ENCODE measurements at places on chromosomes 1 and 21.

DNA sequence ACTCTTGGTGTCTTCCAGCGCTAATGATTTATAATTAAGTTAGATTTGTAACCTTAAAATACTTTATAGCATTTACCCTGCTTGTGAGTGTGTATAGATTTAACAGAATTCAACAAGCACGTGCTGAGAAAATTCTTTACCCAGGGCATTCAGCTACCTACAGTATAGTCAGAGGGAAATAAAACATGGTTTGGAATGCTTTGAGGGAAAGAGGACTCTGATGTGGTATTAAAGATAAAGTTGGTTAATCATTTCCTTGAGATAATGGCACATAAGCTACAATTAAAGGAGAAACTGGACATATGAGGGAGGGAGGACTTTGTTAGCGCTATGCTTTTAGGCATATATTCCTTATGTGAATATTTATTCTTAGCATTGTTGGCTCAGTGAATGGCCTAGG, 26.4 kb upstream of the IL12RB2 start:
- no peak for DNase-seq

GRCh38 chr1:17596186-17596585, 56.7 kb downstream of the ARHGEF10L start:
- no peak for DNase-seq

DNA sequence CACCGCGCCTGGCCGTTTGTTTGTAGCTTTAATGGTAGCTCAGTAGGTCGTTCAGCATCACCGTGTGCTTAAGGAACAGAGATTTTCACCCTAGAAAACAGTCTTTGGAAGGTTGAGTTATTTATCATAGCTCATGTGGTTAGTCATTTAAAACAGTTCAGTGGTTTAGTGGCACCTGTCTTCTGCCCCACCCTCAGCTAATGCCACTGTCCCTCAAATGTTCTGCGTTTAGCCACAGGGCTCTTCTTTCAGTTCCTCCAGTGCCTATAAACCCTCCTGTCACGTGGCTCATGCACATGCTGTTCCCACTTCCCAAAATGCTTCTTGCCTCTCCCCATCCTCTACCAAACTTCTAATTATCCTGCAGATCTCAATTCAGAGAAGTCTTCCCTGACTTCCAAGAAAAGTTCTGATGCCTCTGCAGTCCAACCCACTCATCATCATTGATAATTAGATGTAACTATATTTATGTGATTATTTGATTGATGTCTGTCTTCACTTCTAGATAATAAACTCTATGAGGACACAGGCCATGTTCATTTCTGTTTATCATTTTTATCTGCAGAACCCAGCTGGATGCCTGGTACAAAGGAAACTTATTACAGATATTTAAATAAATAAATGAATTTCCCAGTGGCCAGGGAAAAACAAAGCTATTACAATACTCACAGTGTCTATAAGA, 14.4 kb upstream of the DIPK1A start:
- DNase-seq: no peak

- no peak for DNase-seq
Observed at GRCh38 chr1:156623946-156624813, 5.0 kb downstream of the HAPLN2 start.

- DNase-seq: no peak
Observed at GRCh38 chr1:226417830-226418546, 10.1 kb upstream of the PARP1 start.

- DNase-seq: no peak
Observed at GRCh38 chr1:2025491-2025981, 6.4 kb downstream of the GABRD start.

- no peak for DNase-seq
Observed at GRCh38 chr1:221735999-221736398, 5.9 kb downstream of the DUSP10 start.

DNA sequence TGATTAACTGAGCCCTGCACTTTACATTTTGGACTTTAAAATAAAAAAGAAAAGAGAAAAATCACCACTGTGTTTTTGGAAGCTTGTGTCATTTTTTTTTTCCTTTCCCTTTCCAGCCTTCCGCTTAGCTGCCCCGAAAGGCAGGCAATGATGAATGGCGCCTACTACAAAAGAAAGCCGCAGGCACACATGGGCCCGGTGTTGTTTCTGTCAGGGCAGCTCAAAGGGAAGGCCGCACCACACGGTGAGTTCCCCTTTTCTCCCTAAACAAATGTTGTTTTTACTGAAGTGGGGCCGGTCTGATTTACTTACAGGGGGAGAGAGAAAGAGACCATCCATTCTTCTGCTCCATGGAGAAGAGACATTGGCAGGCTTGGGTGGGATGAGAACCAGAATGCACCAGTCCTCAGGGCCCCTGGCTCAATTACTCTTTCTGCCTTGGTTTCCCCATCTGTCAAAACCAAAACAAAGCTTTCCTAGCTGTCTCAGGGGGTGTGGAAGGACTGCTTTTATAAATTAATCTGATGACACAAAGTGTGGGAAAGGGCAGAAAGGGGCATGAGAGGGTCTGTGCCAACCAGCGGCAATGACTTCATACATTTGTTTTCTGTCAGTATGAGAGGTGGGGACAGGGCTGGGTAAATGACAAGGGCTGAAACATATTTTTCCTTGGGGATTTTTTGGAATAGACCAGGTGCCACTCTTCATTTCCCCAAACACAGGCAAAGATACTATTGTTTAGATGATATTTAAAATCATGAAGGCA, 91.4 kb upstream of the PLXNA2 start:
- DNase-seq: no peak

- DNase-seq: no peak
Observed at GRCh38 chr1:94986783-94987182, 59.9 kb upstream of the CNN3 start.

- DNase-seq: no peak
Observed at GRCh38 chr1:95067062-95067461, 5.7 kb downstream of the ALG14 start.

DNA sequence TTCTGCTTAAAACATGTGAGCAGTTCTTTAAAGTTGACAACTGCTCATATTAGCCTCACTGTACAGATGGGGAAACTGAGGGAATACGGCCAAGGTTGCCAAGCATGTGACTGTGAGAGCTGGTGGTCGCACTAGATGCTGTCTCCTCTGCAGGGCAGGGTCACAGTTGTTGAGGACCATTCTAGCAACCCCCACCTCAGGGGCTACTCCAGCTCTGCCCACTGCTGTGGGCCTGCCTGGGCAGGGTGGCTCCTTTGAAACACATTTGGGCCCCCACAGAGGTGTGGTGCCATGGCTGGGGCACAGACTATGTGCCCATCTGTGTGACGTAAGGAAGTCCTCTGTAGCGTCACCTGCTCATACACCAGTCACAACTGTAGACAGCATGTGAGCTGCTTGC, 779 bp downstream of the THEM5 start:
- no peak for DNase-seq

DNA sequence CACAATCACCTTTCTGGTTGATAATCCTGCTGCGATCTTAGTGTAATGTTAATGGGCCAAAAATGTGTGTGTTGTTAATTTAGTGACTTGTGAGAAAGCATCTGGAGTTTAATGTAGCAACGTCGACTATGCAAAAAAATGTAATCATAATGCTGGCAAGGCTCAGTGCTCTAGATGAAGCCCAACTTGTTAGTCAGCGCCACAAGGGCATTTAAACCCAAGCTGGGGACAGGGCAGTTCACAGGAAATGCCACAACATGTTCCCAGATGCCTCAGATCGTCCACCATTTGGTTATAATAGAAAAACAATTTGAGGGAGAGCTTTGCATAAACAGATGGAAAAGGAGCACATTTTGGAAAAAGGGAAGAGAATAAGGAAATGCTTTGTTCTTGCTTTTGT, 585.4 kb upstream of the PLXNA2 start:
- no peak for DNase-seq

DNA sequence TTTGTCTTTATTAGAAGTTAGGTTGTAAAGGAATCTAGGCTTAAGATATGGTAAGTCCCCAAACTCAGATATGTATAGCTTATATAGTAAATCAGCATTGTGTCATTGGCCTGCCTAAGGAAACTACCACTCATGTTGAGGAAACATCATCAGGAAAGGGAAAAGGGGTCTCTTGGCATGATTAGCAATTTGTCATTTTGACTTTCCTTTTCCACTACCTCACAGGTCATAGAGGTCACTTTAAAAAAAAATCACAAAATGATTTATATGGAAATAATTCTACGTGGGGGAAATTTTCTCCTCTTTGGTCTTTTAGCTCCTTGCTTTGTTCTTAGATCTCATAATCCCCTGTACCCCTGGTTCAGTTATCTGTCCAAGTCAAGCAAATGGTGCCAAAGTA, 213.5 kb downstream of the RPS6KC1 start:
- no peak for DNase-seq

DNA sequence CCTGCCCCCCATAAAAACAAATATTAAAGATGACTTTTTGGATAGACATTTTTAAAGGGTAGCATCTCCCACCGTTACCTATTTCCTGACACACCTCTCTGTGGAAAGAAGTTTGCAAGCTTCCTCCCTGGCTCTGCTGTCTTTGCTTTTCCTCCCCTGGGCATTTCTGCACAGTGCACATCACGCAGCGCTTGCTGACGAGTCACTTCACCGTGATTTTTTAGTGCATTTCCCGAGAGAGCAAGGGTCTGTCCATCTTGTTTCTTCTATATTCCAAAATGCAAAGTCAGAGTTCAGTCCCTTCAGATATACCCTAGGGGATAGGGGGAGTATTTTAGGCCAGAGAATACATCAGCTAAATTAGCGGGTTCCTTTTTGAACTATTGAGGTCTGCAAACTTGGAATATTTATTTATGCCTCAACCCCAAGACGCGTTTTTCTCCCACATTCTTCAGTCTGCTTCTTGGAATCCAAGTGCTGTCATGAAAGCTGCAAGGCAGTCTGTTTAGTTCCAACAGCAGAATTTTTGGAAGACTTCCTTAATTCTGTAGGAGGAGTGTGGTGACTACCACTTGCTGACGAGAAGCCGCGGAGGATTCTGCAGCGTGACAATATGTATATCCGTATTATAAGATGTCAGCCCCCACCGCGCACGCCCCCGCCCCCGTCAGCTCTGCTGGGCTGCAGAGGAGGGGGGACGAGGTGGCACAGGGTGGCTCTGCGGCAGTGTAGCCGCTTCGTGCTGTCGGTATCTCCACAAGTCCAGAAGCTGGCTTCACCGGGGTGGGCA, 22.4 kb downstream of the SMYD2 start:
- DNase-seq: no peak

GRCh38 chr1:232441036-232441411, 188.9 kb downstream of the SIPA1L2 start:
- no peak for DNase-seq

DNA sequence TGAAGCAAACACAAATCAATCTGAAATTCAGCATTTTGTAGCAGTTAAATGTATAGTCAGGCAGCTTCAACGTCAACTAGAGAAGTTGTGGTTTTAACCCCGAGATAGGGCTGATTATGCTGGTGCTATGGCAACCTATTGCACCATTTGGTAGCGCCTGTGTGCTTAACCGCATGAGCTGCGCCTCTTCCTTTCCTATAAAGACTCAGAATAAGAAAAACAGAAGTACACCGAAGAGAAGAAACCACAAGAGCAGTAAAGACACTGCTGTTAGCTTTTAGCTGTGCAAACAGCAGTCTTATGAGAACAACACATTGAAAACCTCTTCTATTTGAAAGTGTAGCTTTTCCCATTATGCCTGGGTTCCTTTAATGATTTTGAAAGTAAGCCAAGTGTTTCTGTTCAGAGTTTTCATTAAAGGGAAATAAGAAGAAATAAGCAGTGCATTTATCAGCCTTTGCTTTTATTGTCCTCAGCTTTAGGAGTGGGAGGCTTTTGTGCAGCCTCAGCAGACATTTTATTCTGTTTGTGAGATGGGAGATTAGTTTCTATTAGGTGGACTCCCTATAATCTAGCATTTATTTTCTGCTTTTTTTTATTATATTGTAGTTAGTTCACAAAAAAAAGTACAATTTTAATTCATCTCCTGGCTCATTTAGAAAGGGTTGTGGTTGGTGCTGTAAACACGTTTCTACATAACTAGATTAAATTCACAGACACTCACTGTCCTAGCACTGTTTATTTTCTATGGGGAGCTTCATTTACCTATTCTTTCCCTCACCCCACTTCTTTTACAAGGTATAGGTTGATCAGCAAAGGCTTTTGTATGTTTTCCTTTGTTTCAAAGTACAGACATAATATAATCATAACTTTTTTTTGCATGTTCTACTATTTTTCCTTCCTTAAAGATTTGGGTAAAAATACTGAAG, 43.3 kb downstream of the PTPRC start:
- DNase-seq: no peak

GRCh38 chr1:34631126-34631525, 123.7 kb upstream of the GJB5 start:
- no peak for DNase-seq

DNA sequence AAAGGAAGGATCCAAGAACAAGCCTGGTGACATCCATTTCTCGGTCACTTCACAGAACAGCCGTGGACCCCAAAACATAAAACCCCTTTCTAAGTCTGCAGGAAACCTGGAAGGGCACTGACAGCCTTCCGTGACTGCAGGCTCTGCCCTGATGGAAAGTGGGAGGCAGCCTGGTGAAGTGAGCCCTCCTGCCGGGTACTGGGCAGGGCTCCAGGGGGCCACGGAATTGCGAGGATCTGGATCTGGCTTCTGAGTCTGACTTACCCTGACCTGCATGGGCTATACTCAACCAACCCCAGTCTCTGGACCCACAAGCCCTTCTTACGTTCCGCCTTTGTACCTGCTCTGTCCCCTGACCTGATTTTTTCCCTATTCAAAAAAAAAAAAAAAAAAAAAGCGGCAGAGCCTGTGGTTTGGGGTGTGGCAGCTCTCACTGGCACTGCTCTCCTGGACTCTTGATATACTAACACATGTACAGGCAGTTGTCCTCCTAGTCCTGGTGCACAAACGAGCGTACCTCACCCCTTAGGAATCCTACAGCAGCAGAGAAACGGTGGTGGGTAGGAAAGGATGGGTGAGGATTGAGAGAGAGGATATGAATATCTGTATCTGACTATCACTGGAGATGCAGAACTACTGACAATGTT, 82.9 kb downstream of the BEND5 start:
- DNase-seq: no peak

- no peak for DNase-seq
Observed at GRCh38 chr21:40080385-40080784, 213.1 kb downstream of the PCP4 start.

GRCh38 chr1:198387587-198387986, 152.9 kb downstream of the ATP6V1G3 start:
- DNase-seq: peak; percentile 15

DNA sequence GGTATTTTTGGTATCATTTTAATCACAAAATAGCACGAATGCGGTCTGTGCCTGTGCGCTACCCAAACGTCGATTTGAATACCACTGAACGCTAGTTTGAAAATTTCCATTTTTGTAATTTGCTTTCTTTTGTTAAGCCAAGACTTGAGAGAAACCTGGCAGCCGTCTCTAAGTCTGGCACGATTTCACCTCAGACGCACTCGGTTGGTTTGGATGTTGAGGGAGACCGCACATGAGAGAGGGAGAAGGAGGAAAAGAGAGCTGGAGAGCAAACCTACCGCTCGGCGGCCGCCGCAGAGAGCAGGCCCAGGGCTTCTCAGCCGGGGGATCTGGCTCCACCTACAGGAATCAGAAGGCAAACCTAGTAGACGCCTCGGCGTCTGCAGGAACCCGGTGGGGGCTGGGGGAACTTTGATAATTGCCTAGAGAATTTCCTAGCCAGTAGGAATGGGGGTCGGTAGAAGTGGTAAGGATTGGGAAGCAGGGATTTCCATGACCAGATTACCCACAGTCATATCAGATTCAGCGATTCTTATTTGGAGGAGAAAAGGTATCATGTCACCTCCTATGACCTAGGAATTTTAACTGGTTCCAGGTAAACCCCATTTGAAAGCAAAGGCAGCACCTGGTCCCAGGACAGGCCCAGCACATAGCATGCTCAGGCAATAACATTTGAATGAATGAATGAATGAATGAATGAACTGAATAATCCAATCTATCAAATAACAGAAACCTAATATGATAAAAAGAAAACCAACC, 83.2 kb downstream of the TM2D1 start:
- DNase-seq: no peak

All from HS-27A (cell line).